Osteocyte (in vitro differentiated cells): ENCODE measurements at places on chromosomes 16 and 17. TPM values are rescaled to one million over a fixed set of nuclear protein-coding genes. Genes with fewer than 3 reads are reported as not detected.

DNA sequence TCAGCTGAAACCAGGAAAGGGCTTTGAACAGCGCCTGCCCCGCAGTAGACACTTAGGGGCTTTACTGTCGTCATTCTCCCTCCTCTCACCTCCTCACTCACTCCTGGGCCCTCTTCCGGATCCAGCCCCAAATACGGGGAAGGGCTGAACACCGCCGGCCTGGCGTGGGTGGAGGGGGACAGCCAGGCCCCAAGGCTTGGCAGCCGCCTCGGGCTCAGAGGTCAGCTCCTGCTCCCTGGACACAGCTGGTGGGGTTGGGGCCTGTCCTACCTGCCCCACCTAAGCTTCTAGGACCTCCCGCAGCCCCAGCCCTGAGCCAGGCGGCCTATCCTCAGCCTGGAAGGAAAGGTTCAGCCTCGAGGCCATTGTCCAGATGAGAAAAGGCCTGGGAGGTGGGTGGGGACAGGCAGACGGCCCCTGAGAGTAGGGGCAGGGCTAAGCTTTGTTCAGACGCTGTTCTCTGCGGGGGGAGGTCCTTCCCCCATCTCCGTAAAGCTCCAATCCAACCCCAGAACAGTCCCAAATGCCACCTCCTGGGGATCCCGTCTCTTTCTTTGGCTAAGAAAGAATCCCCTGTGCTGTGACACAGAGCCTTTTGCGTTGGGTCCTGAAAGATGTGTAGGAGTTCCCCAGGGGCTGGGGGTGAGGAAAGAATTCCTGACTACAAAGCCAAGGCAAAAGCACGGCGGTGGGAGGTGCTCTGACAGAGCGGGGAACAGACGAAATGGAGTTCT lies 881 bp upstream of the LLGL1 start:
- H3K4me3 ChIP-seq: peak overlapping the region; percentile 71
- H3K36me3 ChIP-seq: no peaks in the 10 kb centered on the region
- no peaks in the 10 kb centered on the region for H3K27me3 ChIP-seq
- peak overlapping the region; percentile 85 for H3K27ac ChIP-seq

DNA sequence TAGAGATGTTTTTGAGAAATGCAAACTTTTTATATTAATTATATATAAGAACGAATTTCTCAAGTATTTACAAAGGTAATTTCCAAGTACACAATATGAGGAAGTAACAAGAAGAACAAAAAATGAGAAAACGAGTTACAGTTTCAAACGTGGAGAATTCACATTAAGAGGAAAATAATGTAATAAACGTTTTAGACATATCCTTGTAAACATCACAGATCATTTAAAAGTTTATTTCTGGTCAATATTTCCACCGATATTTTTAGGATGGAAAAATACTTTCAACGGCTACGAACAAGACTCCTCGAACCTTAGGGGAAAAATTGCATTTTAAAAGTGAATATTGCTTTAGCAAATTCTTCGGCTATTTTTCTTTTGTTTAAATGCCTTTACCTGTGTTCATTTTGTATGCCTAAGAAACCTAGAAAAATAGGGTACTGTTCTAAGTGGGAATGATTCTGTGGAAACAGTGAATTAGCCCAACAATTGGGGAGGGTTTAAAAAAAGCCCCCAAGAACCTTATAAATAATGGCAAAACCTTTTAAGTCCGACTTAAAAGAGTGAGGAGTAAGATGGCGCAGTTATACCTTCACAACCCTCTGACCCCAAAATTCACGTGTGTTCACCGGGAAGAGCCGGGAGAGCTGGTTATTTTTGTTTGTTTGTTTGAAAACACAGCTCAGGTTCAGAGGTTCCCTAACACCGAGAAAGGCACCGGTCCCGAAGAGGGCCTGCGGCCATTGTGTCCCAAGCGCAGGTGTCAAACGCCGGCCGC lies 3.3 kb downstream of the HNF1B start:
- peak overlapping the region; percentile 76 for H3K4me3 ChIP-seq
- no peak for DNase-seq
- H3K27ac ChIP-seq: peak overlapping the region; percentile 73
- H3K27me3 ChIP-seq: peaks cover 36% of the 10 kb centered on the region
- peaks cover 31% of the 10 kb centered on the region for H3K4me1 ChIP-seq
- no peaks in the 10 kb centered on the region for H3K36me3 ChIP-seq

PRSS36 gene
- 0.67 and 0.76 TPM in 2 replicates for total RNA-seq

- H3K27ac ChIP-seq: no peak overlapping the region
- DNase-seq: peak; percentile 54
- no peak overlapping the region for H3K4me3 ChIP-seq
- H3K27me3 ChIP-seq: no peaks in the 10 kb centered on the region
- H3K36me3 ChIP-seq: no peaks in the 10 kb centered on the region
These were observed 213.9 kb downstream of the CBLN1 start for GRCh38 chr16:49067776-49068175.

GRCh38 chr17:74276051-74276476 lies 2.0 kb downstream of the DNAI2 start:
- H3K36me3 ChIP-seq: no peaks in the 10 kb centered on the region
- no peak overlapping the region for H3K4me3 ChIP-seq
- H3K4me1 ChIP-seq: peaks cover 25% of the 10 kb centered on the region
- H3K27ac ChIP-seq: no peak overlapping the region
- H3K27me3 ChIP-seq: peaks cover 23% of the 10 kb centered on the region
- no peak for DNase-seq

GLIS2 gene
- 58.6 and 59.9 TPM in 2 replicates for total RNA-seq

- H3K27ac ChIP-seq: no peak overlapping the region
- no peaks in the 10 kb centered on the region for H3K36me3 ChIP-seq
- DNase-seq: no peak
- H3K4me3 ChIP-seq: no peak overlapping the region
- H3K4me1 ChIP-seq: peaks cover 14% of the 10 kb centered on the region
- no peaks in the 10 kb centered on the region for H3K27me3 ChIP-seq
These were observed 10.6 kb upstream of the TFAP4 start for GRCh38 chr16:4283441-4283840.

- H3K36me3 ChIP-seq: peaks cover 7% of the 10 kb centered on the region
- no peak overlapping the region for H3K4me3 ChIP-seq
- no peaks in the 10 kb centered on the region for H3K4me1 ChIP-seq
- no peak for DNase-seq
- H3K27me3 ChIP-seq: no peaks in the 10 kb centered on the region
- H3K27ac ChIP-seq: no peak overlapping the region
These were observed 73.4 kb upstream of the GNG13 start for GRCh38 chr16:873889-874288.

GUCY2D gene
- total RNA-seq: not detected in 2 replicates

DNA sequence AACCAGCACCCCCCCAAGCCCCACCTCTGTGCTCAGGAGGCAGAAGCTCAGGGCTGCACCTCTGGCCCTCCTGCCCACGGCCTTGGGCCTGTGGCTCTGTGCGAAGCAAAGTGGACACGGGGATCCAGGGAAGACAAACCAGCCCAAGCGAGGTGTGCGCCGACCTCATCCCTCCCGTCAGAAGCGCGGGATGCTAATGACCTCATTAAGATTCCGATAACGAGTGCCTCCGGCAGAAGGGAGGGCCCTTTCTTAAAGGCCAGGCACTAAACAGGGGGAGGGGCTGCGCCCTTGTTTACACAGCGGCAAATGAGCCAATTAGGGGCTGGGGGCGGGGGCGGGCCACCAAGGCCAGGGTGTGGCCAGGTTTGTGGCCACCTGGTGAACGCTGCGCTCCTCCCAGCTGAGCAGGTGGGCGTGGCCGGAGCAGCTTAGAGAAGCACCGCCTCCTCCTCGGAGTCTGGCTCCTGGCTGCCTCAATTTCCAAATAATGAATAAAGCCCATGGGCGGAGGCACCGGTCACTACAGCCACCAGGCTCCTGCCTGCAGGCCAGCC lies 3.2 kb downstream of the CBX4 start:
- no peak overlapping the region for H3K27ac ChIP-seq
- no peak overlapping the region for H3K4me3 ChIP-seq
- peaks cover 44% of the 10 kb centered on the region for H3K4me1 ChIP-seq
- no peaks in the 10 kb centered on the region for H3K27me3 ChIP-seq

DNA sequence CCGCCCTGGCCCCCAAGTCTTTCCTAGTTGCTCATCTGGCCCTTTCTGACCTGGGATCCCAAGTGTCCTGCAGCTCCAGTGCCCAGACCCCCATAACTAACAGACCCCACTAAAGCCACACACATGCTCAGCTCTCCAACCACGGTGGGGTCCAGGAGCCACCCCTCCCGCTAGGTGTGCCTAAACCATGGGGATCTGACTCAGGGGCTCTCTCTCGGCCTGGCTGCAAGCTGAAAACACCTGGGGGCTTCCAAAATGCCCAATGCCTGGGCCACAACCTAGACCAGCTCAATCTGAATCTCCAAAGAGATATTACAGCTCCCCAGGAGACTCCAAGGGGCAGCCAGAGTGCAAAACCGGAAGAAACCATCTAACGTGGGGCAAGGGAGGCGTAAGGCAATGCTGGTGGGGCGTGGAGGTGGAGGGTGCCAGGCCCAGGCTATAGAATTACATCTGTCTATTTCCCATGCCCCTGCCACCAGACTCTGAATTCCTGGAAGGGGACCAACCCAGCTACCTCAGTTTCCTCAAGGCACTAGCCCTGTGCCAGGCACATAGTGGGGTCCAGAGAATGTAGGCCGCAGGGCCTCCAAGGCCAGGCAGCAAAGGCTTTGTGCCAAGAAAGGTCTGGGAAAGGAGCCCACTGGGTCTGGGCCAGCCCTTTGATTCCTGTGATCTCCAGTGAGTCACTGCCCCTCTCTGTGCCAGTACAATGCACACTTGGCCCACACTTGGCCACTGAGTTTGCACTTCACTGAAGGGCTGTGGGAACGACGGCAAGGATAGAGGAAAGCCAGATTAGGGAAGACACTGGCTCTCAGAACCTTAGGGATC lies 3.3 kb downstream of the CD2BP2 start:
- peaks cover 23% of the 10 kb centered on the region for H3K4me1 ChIP-seq
- H3K27me3 ChIP-seq: no peaks in the 10 kb centered on the region
- H3K36me3 ChIP-seq: peaks cover 20% of the 10 kb centered on the region
- no peak for DNase-seq

MEIOC gene
- 0.75 TPM in 1 of 2 replicates, not detected in the other for total RNA-seq
